ENCODE measurements at places on chromosomes 3 and 15.

DNA sequence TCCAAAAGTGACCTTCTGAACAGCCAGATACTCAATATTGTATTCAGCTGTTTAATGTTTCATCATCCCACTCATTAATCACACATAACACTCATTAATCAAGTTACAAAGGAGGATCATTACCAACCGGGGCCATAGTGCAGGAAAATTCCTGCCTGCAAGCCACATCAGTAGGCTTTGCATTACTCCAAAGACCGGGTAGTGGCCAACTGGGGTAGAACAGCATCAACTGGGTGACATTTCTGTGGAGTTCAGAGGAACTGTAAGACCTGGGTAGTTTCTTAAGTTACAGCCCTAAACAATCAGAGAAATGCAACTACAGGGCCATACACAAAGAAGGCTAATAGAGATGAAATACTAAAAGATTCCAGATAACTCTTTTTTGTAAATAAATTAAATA, 253.1 kb downstream of the WDR72 start:
- DNase-seq, result no peak

GRCh38 chr3:145578471-145578870, 582.5 kb downstream of the PLOD2 start:
- no peak for DNase-seq

DNA sequence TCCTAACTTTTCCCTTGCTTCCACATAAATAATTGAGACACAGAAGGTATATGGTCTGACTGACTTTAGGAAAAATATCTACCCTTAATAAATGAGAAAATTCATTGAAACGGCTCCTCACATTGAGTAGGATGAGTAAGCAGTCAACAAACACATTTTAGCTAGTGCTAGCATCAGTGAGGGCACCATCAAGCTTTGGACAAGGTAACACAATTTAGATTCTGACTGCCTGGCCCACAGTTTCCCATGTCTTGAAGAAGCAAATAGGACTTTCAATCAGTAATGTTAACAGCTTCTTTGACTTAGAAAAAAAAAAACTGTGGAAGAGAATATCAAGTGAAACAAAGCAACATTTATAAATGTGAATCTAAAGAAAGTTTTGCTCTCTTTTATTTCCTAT, 70.1 kb upstream of the MBNL1 start:
- DNase-seq, result no peak

DNA sequence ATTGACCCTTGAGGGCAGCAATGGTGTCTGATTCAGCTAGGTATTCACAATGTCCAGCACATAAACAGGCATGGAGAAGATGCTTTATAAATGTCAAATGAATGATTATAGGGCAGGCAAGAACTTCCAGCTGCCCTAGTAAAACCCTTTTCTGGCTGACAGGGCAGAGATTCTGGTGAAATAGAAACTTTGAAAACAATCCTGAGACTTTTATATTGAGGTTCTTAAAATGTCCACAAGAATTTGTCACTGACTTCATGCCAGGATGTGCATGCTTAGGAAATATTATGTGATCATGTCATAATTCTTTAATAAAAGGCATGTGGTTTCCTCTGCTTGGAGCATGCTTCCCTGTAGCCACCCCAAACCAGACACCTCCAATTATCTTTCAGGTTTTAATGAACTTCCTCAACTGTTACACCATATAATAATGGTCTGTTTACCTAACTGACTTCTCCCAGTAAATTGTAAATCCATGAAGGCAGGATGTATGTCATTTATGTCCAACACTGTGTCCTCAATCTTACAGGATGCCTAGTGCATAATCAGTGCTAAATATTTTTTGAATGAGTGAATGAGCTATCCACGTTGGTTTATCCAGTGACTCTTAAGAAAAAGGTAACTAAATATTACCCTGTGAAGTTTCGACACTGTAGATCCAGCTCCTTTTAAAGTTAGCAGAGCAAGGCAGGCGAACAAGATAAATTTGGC, 43.4 kb upstream of the CLRN1 start:
- DNase-seq, result no peak

DNA sequence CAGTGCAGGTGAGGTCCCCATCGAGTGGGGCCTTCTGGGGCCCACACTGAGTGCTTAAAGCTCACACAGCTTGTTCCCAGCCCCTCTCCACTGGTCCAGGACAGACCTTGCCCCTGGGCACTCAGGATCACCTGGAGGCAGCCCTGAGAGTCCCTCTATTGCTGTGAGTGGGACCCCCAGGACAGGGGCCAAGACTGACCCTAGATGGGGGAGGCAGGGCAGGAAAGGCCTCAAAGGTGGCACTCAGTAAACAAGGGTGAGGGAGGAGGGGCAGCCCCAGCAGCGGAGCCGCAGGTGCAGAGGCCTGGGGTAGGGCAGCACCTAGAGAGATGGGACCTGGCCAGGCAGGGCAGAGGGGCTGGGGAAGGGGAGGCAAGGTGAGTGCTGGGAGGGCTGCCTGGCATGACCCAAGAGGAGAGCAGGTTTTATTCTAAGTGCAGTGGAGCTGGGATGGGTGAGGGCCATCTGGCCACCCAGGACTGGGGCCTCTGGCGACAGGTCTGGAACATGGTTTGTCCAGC, 27.9 kb downstream of the CFAP100 start:
- no peak for DNase-seq

- no peak for DNase-seq
Observed at GRCh38 chr3:43426388-43426787, 140.0 kb downstream of the SNRK start.

DNA sequence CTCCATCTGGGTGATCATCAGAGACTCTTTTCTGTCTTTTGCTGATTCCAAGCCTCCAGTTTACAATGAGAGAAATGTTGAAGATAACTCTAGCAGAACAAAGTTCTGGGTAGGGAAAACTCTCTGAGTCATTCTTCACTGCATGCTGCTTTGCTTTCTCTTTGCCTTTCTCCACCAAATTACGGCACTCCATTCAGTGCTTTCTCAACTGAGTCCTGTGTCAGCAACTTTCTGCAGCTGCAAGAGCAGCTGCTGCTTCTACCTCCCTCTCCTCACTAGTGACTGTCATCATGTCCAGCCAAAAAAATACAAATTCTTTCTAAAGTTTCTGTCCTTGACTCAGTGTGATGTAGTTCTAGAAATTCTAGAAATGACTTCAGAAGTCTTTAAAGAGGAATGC, 953.8 kb downstream of the IGSF11 start:
- DNase-seq, result no peak

GRCh38 chr3:13028010-13028821, 45.0 kb downstream of the IQSEC1 start:
- DNase-seq, result no peak

GRCh38 chr15:66780172-66780972, 78.3 kb downstream of the SMAD6 start:
- no peak for DNase-seq

GRCh38 chr3:132284781-132285619, 32.2 kb upstream of the ACP3 start:
- DNase-seq, result no peak

GRCh38 chr15:65655026-65655425, 33.3 kb downstream of the SLC24A1 start:
- no peak for DNase-seq

- DNase-seq, result no peak
Observed at GRCh38 chr3:24963762-24964625, 464.1 kb upstream of the RARB start.

DNA sequence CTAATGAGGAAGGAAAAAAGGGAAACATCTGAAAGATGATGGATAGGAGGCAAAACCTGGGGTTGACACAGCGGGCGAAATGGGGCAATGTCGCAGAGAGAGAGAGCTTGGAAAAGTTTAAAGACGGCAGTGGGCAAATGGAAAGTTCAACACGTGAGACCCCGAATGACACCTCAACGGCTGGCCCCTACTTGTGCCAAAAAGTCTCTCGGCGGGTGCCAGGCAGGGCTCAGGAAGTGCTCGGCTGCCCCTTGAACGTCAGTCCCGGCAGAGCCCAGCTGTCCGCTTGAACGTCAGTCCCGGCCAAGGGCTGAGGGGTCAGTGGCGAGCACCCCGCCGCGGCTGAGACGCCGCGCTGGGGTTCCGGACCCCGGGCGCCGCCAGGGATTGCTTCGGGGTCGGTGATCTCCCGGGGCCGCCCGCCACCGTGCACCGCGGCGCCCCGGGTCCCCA, 658 bp downstream of the EOGT start:
- DNase-seq, result no peak

- no peak for DNase-seq
Observed at GRCh38 chr3:172692751-172693338, 18.0 kb downstream of the NCEH1 start.

GRCh38 chr3:20523293-20523692, 337.3 kb upstream of the SGO1 start:
- DNase-seq, result no peak

DNA sequence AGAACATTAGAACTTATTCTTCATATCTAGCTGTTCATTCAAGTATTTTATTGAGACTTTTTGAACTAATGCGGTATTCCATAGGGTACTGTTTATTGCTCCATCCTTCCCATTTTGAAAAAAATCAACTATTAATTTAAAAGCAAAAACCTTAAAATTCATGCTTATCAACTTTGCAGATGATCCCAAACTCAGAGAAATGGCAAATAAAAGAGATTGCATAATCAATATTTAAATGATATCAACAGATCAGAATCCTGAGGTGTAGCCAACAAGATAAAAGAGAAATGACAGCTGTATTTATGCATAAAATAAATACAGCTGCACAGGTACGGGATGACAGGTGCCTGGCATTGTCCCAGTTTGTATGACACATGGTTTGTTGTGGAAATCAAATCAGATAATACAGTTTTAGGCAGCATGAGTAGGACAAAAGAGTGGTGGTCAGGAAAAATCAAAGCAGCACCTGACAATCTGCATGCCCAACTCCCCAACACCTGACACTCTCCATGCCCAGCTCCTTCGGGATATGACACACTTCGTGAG, 42.4 kb upstream of the CMTM8 start:
- DNase-seq, result no peak

DNA sequence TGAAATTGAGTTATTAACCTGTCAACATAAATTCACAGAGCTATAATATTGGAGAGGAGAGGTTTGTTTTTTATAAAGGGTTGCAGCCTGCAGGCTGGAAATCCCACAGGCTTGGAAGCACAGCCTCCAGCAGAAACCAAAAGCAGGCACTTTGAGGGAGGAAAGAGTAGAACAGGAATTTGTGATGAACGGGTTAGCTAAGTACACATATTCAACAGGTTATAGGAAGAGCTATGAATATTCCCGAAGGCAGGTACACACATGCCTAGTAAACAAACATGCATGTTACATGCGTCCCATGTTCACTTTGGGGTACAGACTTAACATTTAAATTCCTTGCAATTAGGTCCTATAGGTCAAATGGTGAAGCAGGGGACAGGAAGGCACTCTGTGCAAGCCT, 25.9 kb upstream of the LIPC start:
- no peak for DNase-seq

GRCh38 chr3:190338717-190339116, 16.5 kb upstream of the CLDN1 start:
- no peak for DNase-seq

GRCh38 chr15:92109191-92109873, 255.8 kb downstream of the SLCO3A1 start:
- no peak for DNase-seq

GRCh38 chr15:77481670-77482069, 61.0 kb downstream of the HMG20A start:
- no peak for DNase-seq

DNA sequence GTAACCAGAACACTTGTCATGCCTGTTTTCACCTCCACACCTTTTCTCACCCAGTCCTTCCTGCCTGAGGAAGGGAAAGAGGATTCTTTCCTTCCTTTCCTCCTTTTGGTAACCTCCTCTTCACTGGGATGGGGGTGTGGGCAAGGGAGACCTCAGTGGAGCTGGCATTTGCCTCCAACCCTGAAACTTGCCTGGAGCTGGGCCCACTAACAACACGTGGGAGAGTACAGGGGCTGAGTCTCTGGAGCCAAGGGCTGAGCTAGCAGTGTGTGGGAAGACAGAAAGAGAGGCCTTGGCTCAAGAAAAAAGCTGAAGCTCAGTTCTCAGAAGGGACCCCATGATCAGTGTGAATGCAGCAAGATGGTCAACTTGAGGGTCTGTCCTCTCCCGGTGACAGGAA, 86.6 kb upstream of the SLC6A11 start:
- no peak for DNase-seq

DNA sequence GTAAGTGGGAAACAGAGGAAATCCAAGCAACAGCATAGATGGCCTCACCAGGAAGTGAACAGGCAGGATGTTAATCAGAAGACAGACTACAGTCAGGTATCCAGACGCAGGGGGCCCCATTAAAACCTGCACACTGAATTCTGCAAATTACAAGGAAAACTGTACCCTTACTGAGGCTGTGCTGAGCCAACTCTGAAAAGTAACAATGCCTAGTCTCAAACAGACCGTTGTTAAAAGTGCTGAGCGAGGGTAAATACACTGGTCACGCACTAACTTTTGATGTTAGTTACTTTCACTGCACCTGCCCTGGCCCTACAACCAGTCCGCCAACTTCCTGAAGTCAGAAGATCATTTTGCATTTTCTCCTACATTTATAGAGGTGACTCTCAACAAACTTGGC, 1.0 kb downstream of the TAMM41 start:
- no peak for DNase-seq

- no peak for DNase-seq
Observed at GRCh38 chr3:14126017-14126886, 1.4 kb downstream of the TMEM43 start.

GRCh38 chr3:13069495-13069894, 3.7 kb downstream of the IQSEC1 start:
- DNase-seq, result no peak

DNA sequence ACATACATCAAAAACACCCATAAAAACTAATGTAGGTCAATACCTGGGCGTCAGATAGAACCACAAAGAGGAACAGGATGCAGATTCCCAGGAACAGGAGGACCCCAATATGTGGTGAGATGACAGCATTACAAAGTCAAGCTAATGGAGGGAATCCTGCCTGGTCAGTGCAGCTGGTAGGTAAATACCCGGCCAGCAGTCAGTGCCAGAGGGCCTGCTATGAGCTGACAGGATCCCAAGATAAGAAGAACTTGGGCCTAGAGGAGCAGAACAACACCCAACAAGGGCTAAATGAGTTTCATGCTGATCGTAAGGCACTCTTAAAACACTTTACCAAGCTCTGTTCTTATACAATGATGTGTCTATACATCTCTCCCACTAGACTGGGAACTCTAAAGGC, 61.2 kb upstream of the KCNMB2 start:
- no peak for DNase-seq

DNA sequence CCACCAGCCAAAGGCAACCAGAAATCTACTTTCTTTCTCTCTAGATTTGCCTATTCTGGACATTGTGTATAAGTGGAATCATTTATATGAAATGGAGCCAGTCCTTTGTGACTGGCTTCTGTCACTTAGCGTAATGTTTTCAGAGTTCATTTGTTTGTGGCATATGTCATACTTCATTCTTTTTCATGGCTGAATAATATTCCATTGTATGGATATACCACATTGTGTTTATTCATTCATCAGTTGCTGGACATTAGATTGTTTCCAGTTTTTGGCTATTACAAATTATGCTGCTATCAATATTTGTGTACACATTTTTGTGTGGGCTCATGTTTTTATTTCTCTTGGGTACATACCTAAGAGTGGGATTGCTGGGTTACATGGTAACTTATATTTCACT, 139.2 kb upstream of the CTDSPL start:
- no peak for DNase-seq

- no peak for DNase-seq
Observed at GRCh38 chr3:9098716-9099675, 135.7 kb upstream of the RAD18 start.
